SHP77 treated with DMSO at 0.1 percent for 48 hours (cell line): ENCODE measurements at places on chromosomes 7 and 10.

DNA sequence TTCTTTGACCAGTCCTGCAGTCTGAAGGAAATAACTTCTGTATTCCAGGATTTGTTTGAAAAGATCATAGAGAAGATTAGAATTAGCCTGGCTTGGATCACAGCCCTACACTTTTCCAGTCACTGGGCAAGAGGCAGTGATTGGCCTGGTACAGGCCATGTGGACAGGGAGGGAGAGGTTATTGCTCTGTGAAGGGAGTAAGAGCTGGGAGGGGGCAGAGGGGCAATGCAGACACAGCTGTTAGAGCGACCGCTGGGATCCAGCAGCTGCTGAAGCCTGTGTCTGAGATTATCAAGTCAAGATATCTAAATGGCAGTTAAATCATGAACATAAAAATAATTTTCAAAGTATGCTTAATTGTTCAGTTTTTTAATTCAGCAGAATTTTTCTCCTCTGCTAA lies 257.3 kb downstream of the SDK1 start:
- peak; percentile 90 for DNase-seq

GRCh38 chr7:45659496-45660139 lies 85.5 kb downstream of the ADCY1 start:
- no peak for DNase-seq

GRCh38 chr7:22174574-22174953 lies 182.4 kb downstream of the RAPGEF5 start:
- no peak for DNase-seq

- DNase-seq = no peak
These were observed 46.2 kb downstream of the WDR37 start for GRCh38 chr10:1102416-1102815.

GRCh38 chr7:11006291-11006690 lies 32.6 kb downstream of the PHF14 start:
- DNase-seq = no peak

GRCh38 chr10:78838141-78838657 lies 230.6 kb upstream of the ZMIZ1 start:
- DNase-seq = no peak

DNA sequence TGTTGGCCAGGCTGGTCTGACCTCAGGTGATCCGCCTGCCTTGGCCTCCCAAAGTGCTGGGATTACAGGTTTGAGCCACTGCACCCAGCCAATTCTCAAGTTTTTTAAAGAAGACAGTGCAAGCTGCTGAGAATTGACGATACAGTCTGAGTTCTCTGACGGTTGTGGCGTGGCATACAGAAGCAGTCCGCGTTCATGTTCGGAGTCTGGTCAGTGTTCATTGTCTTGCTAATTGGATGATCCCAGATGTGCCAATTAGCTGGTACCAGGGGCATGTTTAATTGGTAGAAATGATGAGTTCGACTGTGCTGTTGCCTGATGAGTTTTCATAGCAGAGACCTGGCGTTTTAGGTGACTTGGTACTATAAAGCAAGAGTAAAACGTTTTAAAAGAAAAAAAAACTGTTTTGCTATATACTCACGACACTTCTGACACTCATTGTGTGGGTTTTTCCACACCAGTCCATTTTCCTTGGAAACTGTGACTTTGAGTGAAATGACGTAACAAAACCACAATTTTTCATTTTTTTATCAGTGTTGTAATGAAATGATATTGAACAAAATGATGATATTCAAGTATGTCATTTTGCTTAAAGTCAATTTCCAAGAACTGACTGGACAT lies 32.3 kb downstream of the CAMK1D start:
- DNase-seq = no peak
